ENCODE measurements at places on chromosomes 5 and 9. TPM values are rescaled to one million over a fixed set of nuclear protein-coding genes. Genes with fewer than 3 reads are reported as not detected.

DNA sequence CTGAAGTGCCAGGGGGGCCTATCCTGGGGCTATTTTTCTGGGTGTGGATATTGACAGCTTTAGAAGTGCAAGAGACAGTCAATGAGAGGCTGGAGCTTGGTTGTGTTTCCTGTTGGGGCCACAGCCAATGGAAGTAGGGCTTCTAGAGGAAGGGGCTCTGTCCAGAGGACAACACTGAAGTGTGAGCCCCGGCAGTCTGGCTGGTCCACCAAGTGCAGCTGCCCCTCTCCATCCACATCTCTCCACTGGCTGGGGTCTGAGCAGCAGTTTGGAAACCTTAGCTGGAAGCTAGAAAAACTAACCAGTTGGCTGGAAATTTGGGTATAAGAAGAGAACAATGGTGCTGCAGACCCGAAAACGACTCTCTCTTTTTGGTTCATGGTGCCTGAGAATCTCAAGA lies 64.3 kb upstream of the PSD2 start:
- no peak for DNase-seq

PROP1 gene
- not detected for total RNA-seq

GRCh38 chr9:20043461-20043860 lies 254.6 kb upstream of the SLC24A2 start:
- no peak for DNase-seq

GRCh38 chr9:99144966-99145365 lies 40.1 kb downstream of the TGFBR1 start:
- no peak for DNase-seq

ZFP2 gene
- 0.77 TPM for total RNA-seq

GRCh38 chr9:116524778-116525470 lies 162.2 kb upstream of the TRIM32 start:
- DNase-seq, result no peak

GRCh38 chr9:36396985-36397384 lies 3.1 kb downstream of the RNF38 start:
- no peak for DNase-seq

GRCh38 chr5:150356575-150357294 lies 762 bp upstream of the TCOF1 start:
- no peak for DNase-seq

DNA sequence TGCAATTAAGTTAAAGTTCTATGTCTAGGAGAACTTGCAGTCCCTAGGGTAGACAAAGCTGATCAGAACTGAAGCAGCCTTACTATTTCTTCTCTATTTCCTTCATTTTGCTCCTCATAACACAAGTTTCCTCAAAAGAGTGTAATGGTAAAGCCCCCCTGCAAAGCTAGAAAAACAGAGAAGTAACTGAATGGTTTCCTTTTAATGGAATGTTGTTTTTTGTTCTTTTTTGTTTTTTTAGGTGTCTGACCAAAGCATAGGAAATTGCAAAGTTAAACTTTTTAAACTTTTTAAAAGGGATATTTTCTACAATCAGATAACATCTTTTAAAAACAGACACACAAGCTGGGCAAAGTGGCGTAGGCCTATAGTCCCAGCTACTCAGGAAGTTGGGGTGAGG lies 145.7 kb downstream of the TLE1 start:
- DNase-seq, result no peak

GABRA1 gene
- not detected for total RNA-seq

GRCh38 chr9:113221800-113222481 lies 597 bp downstream of the SLC31A1 start:
- no peak for DNase-seq

GRCh38 chr5:95936812-95937397 lies 24.7 kb downstream of the ELL2 start:
- no peak for DNase-seq

DNA sequence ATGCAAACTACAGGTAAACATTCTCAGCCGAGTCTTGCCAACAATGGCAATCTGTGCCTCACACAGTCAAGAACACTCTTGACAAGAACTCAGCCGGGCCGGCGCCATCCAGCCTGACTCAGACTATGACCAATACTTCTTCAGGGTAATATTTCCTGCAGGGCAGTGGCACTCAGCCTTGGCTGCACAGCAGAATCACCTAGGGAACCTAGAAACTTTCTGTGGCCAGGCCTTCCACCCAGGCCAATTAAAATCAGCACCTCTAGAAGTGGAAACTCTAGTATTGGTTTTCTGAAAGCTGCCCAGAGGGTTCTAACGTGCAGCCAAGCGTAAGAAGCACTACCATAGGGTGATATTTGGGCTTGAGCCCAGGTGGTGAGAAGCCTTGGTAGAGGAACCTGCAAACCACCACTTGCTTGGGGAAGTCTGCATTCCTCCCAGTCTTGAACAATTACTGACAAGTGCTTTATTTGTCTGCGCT lies 120.6 kb downstream of the TTLL11 start:
- DNase-seq, result no peak

DNA sequence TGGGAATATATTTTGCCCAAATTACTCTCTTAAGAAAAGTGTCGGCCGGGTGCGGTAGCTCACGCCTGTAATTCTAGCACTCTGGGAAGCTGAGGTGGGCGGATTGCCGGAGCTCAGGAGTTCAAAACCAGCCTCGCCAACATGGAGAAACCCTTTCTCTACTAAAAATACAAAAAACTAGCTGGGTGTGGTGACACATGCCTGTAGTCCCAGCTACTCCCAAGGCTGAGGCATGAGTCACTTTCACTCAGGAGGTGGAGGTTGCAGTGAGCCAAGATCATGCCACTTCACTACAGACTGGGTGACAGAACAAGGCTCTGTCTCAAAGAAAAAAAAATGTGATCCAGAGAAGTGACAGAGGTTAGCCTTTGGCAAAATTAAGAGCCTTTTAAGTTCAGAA lies 26.4 kb upstream of the TMEM171 start:
- DNase-seq, result no peak

GRCh38 chr9:26516773-26517343 lies 375.7 kb downstream of the CAAP1 start:
- DNase-seq, result no peak

ZFP37 gene
- total RNA-seq, result 1.1 TPM

C9orf153 gene
- total RNA-seq, result 0.42 TPM

DNA sequence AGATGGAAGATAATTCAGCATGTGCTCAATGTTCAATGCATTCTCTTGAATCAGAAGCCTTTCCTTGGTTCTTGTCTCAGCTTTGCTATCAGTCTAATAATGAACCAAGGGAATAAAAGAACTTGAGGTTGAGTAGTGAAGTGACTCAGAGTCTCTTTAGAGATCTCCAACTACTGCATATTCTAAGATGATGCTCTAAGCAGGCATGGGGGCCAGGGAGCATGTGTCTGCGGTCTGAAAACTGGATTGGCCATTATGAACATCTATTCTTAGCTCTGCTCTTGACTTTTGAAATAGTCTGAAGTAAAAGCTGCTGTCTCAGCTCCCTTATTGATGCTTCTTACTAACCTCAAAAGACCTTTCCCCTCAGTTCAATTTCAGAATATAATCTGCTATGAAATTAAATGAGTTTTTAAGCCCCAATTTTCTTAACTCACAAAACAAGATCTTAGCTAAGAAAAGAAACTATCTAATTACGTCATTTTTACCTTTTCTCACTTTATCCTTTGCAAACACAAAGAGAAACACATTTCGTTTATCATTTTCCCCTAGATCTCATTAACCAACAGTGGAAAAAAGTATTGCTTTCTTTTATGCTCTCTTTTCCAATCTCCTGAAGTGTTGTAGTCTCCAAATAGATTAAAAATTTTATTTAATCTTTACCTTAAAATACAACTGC lies 44.8 kb downstream of the PLCXD3 start:
- DNase-seq, result no peak

GRCh38 chr5:179326122-179326927 lies 18.9 kb downstream of the ADAMTS2 start:
- peak; percentile 59 for DNase-seq

DNA sequence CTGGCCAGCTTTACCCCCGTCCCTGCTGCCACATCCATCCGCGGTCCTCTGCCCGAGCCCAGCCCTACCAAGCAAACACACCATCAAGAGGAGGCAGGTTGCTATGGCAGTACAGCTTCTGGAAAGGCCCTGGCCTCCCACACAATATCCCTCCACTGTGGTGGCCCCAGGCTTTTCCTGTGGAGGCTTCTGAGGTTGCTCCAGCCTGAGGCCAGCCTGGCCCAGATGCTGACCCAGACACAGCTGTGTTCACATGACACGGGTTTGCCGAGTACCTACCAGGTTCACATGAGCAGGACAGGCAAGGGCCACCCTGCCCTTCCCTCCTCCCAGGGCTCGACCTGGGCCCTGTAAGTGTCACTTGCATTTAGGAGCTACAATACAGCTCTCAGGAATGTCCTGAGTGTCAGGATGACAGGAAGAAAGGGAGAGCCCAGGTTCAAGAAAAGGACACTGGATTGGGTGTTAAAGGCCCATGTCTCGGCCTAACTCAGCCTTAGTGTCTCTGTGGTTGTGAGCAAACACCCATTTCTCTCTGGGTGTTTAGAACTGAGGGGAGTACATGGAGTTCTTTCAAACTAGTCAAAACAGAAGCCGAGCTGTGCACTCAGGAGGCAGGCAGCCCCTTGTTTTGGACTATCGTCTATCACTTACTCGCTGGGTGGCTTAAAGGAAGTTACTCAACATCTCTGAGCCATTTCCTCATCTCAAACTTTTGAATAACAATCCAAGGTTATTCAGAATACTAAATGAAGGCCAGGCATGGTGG lies 40.2 kb downstream of the NAIF1 start:
- no peak for DNase-seq
